Thoracic aorta (tissue), 2 donors: ENCODE measurements at places on chromosomes 2 and 18. TPM values are rescaled to one million over a fixed set of nuclear protein-coding genes. Genes with fewer than 3 reads are reported as not detected.

DNA sequence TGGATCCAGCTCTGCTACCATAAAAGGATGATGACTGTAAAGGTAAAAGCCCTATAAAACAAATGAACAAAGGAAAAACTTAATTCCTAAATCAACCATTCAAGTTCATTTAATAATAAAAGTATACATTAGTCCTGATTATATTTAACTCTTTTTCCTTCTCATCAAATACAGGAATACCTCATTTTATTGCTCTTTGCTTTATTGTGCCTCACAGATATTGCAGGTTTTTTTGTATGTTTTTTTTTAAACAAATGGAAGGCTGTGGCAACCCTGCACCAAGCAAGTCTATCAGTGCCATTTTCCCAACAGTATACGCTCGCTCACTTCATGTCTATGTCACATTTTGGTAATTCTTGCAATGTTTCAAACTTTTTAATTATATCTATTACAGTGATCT is 38.2 kb downstream of the USP37 start:
- no peak for DNase-seq

SLC11A1 gene
- total RNA-seq, result 122 TPM

LBX2 gene
- total RNA-seq, result 0.71 TPM

GAL3ST2 gene
- total RNA-seq, result 2.2 TPM

DNA sequence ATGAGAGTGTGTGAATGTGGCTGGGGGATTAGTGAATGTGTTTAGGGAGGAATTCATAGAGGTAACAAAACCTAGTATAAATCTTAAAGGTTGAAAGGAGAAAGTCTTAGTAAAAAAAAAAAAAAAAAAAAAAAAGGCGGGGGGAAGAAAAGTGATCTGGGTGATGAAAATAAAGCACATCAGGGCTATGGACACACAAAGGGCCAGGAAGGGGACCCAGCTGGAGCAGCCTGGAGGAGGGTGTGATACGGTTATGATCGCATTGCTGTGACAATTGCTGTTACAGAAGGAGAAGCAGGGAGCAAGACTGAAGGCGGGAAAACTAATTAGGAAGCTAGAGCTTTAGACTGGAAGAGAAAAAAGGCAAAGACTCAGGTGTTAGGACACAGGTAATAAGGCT is 85.4 kb downstream of the DLGAP1 start:
- DNase-seq, result no peak

- no peak for DNase-seq
Observed at GRCh38 chr18:63828656-63829055, 53.4 kb downstream of the SERPINB7 start.

DNA sequence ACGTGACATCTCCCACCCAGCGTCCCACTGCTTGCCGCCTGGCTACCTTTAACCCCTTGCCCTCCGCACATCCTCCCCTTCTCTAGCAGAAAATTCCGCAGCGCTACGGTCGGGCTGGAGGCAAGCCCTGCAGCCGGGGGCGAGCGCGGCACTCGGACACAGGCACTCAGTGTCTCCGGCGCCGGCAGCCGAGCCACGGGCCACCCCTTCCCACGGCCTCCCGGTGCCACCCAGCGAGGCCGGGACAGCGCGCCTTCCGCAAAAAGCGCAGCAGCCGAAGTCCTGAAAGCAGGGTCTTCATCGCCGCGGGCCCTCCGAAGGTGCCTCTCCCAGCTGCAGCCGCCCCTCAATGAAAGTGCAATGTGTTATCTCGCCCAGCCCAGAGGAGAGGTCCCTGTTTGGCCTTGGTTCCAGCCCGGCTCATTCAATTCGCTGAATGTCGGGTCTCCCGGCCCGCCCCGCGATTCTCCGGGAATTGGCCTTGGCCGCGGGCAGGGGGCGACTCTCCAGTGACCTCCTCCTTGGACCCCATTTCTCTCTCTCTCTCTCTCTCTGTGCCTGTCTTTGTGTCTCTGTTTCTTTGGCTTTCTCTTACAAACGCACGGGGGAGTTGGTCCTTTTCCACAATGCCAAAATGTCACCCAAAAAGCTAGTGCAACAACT is 1.1 kb downstream of the DLGAP1 start:
- no peak for DNase-seq

GRB14 gene
- 4.7 TPM for total RNA-seq

DNA sequence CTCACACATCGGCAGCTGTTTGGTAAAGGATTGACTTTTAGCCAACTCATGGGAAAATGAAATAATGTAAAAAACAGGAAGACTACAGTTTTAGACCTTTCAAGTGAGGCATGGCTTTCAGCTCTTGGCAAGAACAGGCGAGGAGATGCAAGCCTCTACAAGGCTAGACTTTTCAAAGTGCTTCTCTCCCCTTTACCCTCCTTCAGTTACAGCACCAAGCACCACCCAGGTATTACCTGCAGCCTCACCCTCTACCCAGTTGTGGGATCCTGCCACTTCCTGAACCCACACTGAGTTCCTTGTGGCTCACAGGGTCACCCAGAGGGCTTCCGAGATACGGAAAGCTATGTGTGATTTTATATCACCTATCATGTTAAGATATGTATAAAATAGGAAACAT is 14.7 kb downstream of the UGT1A10 start:
- no peak for DNase-seq

CRYGC gene
- total RNA-seq, result not detected

DNA sequence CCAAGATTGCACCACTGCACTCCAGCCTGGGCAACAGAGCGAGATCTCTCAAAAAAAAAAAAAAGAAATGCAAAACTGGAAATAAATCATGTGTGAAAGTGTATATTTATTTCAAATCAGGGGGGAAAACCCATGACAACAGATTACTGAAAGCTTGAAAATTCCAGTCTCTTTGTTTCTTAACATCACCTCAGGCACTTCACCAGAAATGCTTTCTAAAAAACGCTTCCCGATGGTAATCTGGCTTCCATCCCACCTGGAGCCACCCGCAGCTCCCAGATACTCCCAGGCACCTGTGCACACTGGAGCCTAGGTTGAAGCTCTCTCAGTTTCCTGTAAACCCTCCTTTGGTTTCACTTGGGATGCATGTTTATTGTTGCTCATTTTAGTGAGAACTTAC is 7.2 kb upstream of the ITGB6 start:
- no peak for DNase-seq

SGPP2 gene
- not detected for total RNA-seq

DNA sequence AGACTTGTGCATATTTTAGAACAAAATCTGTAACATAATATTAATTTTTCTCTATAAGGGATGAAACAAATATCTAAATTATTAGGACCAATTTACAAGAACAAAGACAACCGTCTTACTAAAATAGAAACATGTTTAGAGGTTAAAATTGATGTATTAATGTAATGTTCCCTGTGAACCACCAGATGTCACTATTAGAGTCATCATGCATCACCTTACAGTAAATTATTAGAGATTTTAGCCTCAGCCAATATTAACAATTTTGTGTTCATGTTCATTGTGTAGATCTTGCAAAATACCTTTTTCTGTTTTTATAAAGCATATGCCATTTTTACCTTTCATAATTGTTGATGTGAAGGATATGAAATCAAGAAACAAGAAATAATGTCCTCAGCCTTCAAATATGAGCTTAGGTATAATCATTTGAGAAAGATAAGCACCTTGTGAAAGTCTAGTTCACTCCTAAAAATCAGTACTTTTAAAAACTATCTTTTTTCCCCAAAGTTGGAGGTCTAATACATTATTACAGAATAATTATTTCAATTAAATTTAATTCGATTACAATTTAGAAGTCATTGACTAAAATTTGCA is 344.3 kb upstream of the KCNH7 start:
- no peak for DNase-seq

DNA sequence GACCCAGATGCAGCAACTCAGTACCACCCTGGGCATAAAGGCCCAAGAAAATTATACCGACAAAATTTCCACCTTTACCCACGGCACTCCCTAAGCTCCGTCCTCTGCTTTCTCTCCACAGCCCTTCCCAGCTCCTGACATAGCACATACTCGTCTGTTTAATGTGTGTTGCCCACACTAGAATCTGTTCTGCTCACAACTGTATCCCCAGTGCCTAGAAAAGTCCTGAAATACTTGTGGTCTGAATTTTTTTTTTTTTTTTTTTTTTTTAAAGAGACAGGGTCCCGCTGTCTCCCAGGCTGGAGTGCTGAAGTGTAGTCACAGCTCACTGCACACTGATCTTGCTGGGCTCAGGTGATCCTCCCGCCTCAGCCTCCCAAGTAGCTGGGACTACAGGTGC is 62.3 kb downstream of the ADCY3 start:
- DNase-seq, result no peak

GRCh38 chr18:41406834-41407233 is 548.2 kb upstream of the PIK3C3 start:
- DNase-seq, result no peak

- no peak for DNase-seq
Observed at GRCh38 chr2:188964976-188965546, 9.1 kb upstream of the COL3A1 start.

GRCh38 chr2:54699665-54700064 is 23.8 kb upstream of the EML6 start:
- no peak for DNase-seq

- DNase-seq, result no peak
Observed at GRCh38 chr2:20433249-20433648, 13.6 kb upstream of the RHOB start.

DNA sequence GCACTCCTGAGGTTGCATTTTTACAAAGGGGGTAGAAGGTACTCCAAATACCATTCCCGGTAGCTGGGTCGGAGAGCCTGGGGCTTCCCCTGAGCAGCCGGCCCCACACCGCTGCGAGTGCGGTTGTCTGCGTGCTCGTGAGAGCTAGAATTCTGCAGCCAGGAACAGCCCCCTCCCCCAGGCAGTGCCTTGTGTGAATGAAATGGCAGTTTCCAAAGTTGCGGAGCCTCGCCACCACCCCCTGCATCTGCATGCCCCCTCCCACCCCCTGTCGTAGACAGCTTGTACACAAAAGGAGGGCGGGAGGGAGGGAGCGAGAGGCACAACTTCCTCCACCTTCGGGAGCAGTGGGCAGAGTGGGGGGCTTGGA is 1.1 kb downstream of the MYCN start:
- no peak for DNase-seq

RFX8 gene
- total RNA-seq, result 0.14 TPM
